Activated T-helper 1 cell treated with anti-CD3 and anti-CD28 coated beads, Interleukin-2, amount 50 U/mL, for 16 hours (primary cell): ENCODE measurements at places on chromosomes 1 and 21.

DNA sequence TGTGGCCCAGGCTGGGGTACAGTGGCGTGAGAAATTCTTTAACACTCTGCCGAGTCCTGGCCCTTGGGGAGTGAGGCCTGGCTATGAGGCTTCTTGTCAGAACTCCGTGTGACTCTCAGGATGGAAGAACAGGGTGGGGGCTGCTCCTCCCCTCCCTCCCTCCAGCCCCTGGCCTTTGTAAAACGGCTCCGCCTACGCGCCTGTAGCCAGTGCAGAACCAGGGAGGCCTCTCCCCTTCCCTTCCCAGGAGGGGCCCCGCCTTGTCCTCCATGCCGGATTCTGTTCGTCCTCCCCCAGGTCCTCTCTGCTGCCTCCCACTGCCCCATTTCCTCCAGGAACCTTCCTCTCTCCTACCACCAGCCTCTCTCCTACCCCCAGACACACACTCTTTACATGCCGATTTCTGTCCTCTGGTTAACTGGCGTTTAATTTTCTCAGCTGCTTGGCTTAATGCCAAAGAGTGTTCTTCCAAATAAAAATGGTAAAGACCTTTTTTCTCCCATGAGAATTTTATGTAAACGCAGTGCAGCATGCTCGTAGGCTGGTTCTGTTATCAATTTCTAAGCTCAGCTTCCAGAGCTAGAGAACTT lies 21.0 kb downstream of the PDE9A start:
- no peak for DNase-seq

DNA sequence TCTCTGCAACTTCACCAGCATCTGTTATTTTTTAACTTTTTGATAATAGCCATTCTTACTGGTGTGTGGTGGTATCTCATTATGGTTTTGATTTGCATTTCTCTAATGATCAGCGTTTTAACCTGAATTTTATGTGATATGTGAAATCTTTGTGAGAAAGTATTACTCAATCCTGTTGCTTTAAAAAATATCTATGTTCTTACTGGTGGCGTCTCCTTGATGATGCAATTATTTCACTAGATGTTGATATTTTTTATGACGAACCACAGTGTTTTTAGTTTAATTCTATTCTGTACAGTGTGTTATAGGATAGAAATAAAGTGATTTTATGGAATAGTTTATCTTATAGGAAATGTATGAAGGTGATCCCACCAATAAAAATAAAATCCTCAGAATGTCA lies 54.7 kb upstream of the GPR88 start:
- DNase-seq: no peak

DNA sequence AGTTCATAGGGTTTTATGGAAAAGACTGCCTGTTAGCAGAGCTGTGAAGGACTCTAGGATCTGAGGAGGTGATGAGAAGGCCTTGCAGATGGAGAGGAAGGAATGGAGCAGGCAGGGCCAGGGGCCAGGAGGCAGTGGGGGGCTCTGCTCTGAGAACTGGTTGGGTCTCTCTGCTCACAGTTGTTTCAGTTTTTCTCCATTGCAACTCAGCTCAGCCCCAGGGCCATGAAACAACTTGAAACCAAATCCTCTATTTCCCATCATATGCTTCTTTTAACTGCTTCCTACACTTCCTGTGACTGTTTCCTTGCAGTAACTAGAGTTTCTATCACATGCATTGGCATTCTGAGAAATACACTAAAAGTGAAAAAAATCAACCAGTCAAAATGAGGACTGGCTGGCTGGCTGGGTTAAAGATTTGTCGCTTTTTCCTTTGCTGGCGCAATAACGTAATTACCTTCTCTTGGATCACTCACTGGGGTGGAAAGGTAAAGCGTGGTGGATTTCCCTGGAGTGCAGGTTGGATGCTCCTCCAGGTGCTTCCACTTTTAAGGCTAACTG lies 172.0 kb downstream of the CDC7 start:
- DNase-seq: no peak

DNA sequence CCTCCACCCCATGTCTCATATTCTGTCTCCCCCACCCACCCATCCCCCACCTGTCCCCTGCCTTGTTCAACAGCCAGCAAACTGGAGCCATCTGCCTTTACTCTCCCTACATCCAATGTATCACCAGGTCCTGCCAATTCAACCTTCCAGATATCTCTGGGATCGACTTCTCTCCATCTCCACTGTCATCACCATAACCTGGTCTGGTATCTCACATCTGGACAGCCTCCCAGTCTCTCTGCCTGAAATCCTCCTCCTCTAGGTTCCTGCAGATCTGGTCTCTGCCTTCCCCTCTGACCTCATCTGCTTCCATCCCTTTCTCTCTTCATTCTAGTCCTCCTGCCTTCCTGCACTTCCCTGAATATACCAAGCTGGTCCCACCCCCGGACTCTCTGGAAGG lies 22.2 kb upstream of the CDCA8 start:
- no peak for DNase-seq
